Skeletal muscle cell (primary cell): ENCODE measurements at places on chromosomes 11 and 22.

DNA sequence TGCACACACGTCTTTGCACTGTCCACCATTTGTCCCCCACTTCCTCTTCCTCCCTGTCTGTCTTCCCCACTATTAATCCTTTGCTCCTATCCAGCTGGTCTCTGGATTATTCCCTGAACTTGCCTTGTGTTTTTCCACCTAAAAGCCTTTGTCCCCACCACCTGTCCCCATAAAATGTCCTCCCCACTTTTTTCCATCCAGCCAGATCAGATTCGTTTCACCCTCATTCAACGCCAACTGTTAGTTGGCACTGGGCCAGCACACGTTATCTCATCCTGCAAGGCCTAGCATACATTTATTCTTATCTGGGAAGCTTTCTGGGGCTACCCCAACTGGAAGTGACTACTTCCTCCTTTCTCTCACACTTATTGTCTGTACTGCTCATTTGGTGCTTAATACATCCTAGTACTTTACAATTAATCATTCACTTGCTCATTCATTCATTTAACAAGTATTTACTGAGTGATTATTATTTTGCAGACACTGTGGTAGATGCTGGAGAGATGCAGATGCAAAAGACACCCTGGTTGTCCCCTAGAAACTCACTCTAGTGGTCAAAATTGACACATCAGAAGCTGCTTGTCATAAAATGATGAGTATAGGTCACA is 96.2 kb downstream of the RASSF10 start:
- no peak for DNase-seq

DNA sequence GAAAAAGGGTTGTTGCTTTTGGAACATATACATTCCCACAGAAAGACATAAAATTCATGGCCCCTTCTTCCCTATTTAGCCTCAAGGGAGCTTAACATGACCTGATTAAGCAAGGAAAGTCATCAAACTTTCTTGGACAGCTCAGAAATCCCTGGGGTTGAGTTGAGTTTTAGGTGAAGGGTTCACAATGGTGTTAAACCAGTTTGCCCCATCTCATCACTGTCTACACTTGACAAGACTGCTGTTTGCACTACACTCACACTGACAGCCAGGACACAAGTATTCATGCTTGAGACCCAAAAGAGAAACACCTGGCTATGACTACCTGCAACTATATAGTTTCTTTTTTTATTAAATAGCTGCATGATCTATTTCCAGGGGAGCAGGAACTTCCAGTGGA is 209.8 kb upstream of the TMEM45B start:
- DNase-seq = no peak

GRCh38 chr22:25555586-25555985 is 8.9 kb upstream of the GRK3 start:
- DNase-seq = no peak

- DNase-seq = no peak
Observed at GRCh38 chr11:46322759-46323158, 24.5 kb upstream of the DGKZ start.

- no peak for DNase-seq
Observed at GRCh38 chr22:36387709-36387958, 133 bp downstream of the MYH9 start.

GRCh38 chr11:13290221-13290980 is 12.8 kb downstream of the BMAL1 start:
- DNase-seq = no peak
